ENCODE measurements at places on chromosomes 4 and X. TPM values are rescaled to one million over a fixed set of nuclear protein-coding genes. Genes with fewer than 3 reads are reported as not detected.

Gene NAP1L2
- total RNA-seq = 2.5 TPM

Gene NSUN7
- not detected for total RNA-seq

DNA sequence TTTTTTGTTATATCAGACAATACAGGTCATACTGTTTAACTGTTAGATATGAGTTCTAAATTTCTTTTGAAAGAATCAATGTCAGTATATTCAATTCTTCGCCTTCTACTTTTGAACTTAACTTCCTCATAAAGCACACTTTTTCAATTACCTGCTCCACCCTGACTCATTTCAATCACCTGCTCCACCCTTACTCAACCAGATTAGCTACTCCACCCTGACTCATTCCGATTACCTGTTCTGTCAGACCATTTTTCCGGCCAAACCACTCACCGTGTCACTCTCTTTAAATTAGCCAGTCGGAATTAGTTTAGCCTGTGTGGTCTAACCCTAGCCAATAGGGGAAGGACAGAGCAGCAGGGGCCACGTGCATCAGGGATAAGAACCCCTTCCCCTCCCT, 751.8 kb upstream of the POU3F4 start:
- H3K4me3 ChIP-seq = no peak overlapping the region
- no peaks in the 10 kb centered on the region for H3K36me3 ChIP-seq
- no peak for DNase-seq
- H3K27me3 ChIP-seq = no peaks in the 10 kb centered on the region

DNA sequence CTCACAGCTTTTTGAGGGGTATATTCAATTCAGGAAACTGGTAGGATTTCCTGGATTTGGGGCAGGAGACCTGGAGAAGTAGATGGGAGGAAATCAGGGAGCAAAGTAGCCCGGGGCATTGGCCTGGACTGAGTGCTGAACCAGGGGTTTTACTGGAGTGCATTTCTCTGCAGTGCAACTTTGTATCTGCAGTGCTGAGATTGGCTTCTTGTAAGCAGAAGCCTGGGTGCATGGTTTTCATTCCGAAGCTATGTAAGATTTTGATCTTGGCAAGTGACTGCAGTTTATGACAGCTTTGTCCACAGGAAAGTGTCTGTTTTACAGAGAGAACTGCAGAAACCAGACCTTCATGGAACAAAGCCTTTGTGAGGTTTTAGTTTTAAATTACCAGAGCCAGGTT, 158.3 kb downstream of the SPCS3 start:
- H3K4me3 ChIP-seq = no peak overlapping the region
- H3K27me3 ChIP-seq = no peaks in the 10 kb centered on the region
- no peaks in the 10 kb centered on the region for H3K4me1 ChIP-seq
- no peaks in the 10 kb centered on the region for H3K36me3 ChIP-seq
- H3K27ac ChIP-seq = no peak overlapping the region
